T-helper 2 cell treated with Interferon-gamma antibody and Interleukin-4, amounts not matched to agents 5 μg/mL and 100 μg/mL, for 36 hours (primary cell): ENCODE measurements at places on chromosomes 5 and 9.

GRCh38 chr5:151628112-151628823 is 37.1 kb upstream of the FAT2 start:
- H3K27me3 ChIP-seq: peaks cover 2% of the 10 kb centered on the region
- no peaks in the 10 kb centered on the region for H3K36me3 ChIP-seq
- H3K27ac ChIP-seq: no peak overlapping the region
- no peaks in the 10 kb centered on the region for H3K4me1 ChIP-seq
- no peak for DNase-seq

GRCh38 chr5:124453221-124454051 is 293.0 kb downstream of the ZNF608 start:
- no peaks in the 10 kb centered on the region for H3K36me3 ChIP-seq
- no peak overlapping the region for H3K4me3 ChIP-seq
- H3K27ac ChIP-seq: no peak overlapping the region
- H3K4me1 ChIP-seq: no peaks in the 10 kb centered on the region
- peak; percentile 4 for DNase-seq
- H3K27me3 ChIP-seq: no peaks in the 10 kb centered on the region

- H3K27ac ChIP-seq: no peak overlapping the region
- no peak for DNase-seq
- no peaks in the 10 kb centered on the region for H3K4me1 ChIP-seq
Observed at GRCh38 chr9:83598487-83598886, 24.5 kb upstream of the IDNK start.

GRCh38 chr5:131589510-131590348 is 45.3 kb downstream of the RAPGEF6 start:
- H3K27me3 ChIP-seq: no peaks in the 10 kb centered on the region
- peaks cover 22% of the 10 kb centered on the region for H3K36me3 ChIP-seq
- H3K4me3 ChIP-seq: no peak overlapping the region

- H3K27ac ChIP-seq: no peak overlapping the region
- no peak overlapping the region for H3K4me3 ChIP-seq
- H3K36me3 ChIP-seq: no peaks in the 10 kb centered on the region
- no peaks in the 10 kb centered on the region for H3K4me1 ChIP-seq
Observed at GRCh38 chr9:75041041-75041440, 12.9 kb upstream of the CARNMT1 start.

- no peak overlapping the region for H3K4me3 ChIP-seq
- no peak for DNase-seq
- H3K36me3 ChIP-seq: no peaks in the 10 kb centered on the region
- no peaks in the 10 kb centered on the region for H3K27me3 ChIP-seq
- no peak overlapping the region for H3K27ac ChIP-seq
- H3K4me1 ChIP-seq: no peaks in the 10 kb centered on the region
Observed at GRCh38 chr5:17314907-17315471, 97.6 kb downstream of the BASP1 start.
